ENCODE measurements at places on chromosomes 5 and 9.

GRCh38 chr5:178241688-178242231 is 9.2 kb upstream of the PHYKPL start:
- no peak for DNase-seq

DNA sequence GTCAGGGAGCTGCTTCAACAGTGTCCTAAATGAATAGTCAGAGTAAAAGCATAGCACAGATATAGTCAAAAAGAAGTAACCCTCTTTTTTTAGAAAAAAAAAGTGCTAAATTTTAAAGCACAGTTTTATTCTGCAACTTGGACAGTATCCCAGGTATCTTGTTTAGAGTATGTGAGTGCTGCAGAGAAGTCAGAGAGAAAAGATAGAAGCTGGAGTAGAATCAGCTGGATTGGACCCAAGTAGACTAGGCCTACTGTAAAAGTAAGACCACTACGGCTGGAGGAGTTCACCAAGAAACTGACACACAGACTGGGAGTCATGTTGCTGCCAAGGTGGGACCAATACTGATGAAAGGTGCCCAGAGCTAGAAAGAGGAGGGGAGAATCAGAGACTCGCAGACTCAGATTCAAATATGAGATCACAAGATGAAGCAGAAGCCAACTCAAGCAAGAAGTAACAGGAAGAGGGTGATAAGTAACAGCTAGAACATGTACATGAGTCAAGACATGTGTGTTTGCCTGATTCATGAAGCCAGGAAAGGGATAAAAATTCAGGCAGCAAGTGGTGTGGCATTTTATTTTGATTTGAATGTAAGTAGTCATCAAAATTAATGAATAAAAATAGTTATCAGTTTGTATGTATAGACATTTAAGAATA is 25.6 kb upstream of the TUSC1 start:
- no peak for DNase-seq

- no peak for DNase-seq
Measured at GRCh38 chr9:107647611-107648010, 158.0 kb upstream of the KLF4 start.

- no peak for DNase-seq
Measured at GRCh38 chr5:8098081-8098480, 229.1 kb downstream of the MTRR start.

- no peak for DNase-seq
Measured at GRCh38 chr9:110880189-110880588, 158.1 kb downstream of the LPAR1 start.

- no peak for DNase-seq
Measured at GRCh38 chr9:110332766-110333165, 4.9 kb downstream of the TXNDC8 start.

DNA sequence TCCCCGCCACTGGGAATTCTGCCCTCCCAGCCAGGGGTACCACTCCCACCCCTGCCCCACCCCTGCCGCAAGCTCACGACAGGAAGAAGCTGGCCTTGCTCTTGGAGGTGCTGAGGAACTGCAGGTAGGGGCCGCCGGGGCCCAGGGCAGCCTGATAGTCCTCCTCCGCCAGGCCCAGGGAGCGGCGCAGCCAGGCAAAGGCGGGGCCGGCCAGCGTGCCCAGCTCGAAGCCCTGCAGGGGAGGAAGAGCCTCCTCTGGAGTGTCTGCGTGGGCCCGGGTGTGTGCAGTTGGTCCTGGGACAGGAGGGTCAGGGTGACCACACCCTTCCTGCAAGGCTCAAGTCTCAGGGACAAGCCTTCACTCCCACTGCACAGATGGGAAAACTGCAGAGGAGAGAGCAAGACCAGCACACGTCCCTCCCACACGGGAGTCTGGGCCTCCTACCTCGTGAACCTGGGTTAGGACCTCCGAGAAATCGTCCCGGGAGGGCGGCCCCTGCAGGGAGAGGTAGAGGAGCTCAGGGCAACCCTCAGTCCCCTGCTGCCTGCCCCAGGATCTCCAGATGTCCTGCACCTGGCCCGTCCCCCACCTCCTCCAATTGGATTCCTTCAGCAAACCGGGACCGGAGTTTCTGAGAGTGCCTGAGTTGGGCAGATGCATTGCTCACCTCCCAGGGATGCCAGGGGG is 2.4 kb downstream of the PIP5KL1 start:
- no peak for DNase-seq

- no peak for DNase-seq
Measured at GRCh38 chr5:138789771-138790242, 36.6 kb downstream of the CTNNA1 start.

GRCh38 chr9:7094576-7094975 is 336.8 kb downstream of the KDM4C start:
- DNase-seq, result no peak

DNA sequence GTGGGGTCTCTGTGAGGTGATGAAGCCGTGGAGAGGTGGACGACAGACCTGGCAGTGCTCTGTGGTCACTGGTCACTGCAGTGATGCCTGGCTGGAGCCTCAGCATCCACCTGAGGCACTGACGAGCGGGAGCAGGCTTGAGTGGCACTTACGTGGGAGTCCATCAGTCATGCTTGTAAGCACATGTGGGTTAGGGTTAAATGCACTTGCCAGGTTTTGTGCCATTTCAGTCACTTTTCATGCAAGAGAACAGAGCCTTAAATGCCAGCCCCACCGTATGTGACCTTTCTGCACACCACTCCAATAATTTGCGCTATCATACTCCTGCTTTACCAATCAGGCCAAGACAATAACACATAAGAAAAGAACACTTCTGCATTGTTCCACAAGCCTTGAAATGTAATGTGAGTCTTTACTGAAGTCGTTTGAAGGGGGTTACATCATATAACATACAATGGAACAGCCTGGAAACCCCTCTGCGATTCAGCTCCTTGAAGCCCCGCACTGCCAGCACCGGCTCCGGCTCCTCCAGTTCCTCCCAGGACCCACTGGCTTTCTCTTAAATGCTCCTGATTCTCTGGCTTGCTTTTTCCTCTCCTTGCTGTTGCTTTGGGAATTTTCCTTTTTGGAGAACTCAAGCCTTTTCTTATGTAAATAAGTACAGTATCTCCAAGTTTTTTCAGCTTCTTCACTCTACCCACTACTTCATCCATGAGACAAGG is 59.4 kb upstream of the CTXN3 start:
- DNase-seq, result no peak

- no peak for DNase-seq
Measured at GRCh38 chr5:54470677-54471076, 15.2 kb downstream of the HSPB3 start.

- DNase-seq, result no peak
Measured at GRCh38 chr5:72936893-72937292, 18.9 kb upstream of the FCHO2 start.

GRCh38 chr9:102975251-102975650 is 19.9 kb upstream of the CYLC2 start:
- no peak for DNase-seq

- DNase-seq, result no peak
Measured at GRCh38 chr5:139149477-139150199, 48.5 kb downstream of the SIL1 start.

DNA sequence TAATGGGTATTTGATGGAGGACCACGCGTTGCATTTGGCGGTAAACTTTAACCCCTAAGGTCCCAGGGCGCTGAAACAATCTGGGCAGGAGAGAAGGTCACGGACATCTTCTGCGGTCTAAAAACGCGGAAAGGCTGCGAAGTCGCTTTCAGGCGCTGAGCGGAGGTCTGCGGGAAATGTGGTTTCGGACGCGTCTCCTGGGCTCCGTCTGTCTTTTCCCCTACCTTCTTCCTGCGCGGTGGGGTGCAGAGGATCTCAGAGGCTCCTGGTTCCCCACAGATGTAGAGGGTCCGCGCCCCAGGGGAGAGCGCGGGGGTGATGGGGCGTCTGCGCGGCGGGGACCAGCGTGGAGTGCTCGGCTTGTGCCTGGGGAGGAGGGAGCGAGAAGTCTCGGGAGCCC is 58.4 kb downstream of the ZNF510 start:
- no peak for DNase-seq

DNA sequence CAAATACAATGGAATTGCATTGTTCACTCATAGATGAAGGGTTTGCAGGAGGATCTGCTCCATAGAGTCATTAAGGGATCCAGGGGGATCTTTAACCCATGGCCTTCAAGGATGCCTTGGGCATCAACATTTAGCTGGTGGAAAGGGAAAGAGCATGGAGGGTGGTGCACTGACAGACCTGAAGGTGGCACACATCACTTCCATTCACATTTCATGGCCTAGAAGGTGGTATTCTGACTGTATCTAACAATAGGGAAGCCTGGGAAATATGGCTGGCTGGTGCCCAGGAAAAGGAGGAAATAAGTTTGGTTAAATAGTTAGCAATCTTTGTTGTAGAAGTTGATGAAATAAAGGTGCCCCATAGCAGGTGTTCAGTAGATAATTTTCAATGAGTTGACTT is 230.2 kb downstream of the CD180 start:
- DNase-seq, result no peak

DNA sequence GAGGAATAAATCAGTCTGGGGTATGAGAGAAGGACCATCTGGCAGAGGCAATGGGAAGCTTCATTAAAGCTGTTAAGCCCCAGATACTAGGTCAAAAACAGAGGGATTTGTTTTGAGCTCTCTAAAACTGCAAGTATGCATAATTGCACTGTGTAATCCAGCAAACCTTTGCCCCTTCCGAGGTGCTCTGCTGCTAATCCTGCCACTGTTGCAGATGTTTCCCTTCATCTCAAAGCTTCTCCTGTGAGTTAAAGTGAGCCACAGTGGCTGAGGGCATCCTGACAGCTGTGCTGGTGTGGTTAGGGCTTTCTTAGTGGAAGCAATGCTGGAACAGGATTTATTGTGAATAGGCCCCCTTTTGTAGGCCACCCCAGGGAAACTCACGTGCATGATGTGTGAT is 160.3 kb upstream of the TRPC7 start:
- no peak for DNase-seq

GRCh38 chr5:173829826-173830225 is 58.3 kb upstream of the CPEB4 start:
- DNase-seq, result no peak

GRCh38 chr5:123262216-123262823 is 160.9 kb downstream of the CEP120 start:
- DNase-seq, result no peak

DNA sequence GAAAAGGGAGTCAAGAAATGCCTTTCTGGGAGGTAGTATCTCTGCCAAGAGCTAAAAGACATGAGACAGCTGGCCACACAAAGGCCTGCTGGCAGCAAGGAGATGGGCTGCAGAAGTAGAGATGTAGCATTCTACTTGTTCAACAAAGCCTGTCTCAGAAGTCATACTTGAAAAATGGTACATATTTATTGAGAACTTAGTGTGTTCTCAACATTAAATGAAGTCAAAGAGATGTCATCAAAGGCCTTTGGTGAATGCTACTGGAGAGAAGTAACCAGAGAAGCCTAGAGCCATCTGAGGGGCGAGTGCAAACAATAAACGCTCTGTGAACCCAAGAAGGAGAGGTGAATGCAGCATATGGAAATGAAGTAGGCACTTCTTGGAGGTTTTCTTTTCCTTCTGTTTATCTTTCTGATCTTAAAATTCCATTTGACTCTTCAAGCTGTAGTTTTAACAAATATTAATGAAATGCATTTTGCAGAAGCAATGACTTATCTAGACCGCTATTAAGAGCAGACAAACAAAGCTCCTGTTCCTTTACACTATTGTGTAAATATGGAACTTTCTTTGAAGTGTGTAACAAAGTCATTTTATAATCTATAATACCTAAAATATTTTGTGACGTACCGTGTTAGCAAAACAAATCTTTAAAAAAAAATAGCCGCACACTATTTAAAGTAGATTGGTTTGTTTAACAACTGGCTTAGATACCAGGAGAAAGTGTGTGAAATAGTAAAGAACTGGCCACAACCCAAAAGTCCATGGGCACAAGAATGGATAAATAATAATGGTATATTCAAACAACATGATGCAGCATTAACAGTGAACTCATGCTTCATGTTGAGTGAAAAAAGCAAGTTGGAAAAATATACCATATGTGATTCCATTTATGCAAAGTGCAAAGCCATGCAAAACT is 70.2 kb downstream of the ZNF608 start:
- no peak for DNase-seq

DNA sequence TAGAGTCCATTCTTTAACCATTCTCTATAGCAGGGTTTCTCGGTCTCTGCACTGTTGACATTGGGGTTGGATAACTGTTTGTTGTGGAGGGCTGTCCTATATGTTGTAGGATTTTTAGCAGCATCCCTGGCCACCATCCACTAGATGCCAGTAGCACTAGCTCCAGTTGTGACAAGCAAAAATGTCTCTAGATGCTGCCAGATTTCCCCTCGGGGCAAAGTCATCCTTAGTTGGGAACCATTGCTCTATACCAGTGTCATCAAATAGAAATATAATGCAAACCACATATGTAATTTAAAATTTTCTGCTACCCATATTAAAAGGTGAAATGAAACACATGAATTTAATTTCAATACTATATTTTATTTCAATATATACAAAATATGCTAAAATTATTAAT is 2.9 kb downstream of the TTC23L start:
- DNase-seq, result no peak

GRCh38 chr9:28287455-28287854 is 714.2 kb upstream of the C9orf72 start:
- no peak for DNase-seq

GRCh38 chr9:77602852-77603251 is 45.3 kb downstream of the GNA14 start:
- no peak for DNase-seq
